Inflammatory macrophage (primary cell): ENCODE measurements at places on chromosomes 3 and 15.

- no peak for DNase-seq
Measured at GRCh38 chr3:160312014-160312624, 86.9 kb downstream of the C3orf80 start.

DNA sequence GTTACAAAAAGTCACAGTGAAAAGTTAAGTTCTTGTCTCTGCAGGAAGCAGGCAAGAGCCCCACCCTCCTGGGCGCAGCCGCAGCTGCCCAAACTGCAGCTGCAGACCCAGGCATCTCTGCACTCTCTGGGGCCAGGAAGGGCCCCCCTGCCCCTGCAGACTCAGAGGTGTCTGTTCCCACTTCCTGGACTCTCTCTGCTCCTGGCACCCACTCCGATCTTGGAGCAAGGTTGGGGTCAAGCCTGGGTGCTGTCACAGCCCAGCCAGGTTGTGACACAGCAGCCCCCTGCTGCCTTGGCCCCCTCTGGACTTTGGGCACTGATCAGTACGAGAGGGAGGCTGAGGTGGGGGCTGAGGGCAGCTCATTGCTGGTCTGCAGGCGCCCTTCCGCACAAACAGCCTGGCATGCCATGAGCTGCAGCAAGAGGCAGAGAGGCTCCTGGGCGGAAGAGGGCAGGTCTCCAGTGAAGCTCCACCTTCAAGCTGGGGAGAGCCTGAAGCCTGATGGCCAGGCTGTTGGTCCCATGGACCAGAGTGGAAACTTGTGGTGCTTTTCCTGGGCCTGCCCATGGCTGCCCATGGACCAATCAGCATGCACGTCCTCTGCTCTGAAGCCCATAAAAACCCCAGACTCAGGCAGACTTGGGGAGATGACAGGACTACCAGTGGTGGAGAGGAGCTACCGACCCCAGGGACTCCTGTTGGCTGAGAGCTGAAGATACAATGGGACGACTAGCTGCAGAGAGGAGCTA, 42.9 kb upstream of the LRRFIP2 start:
- DNase-seq = no peak

- no peak for DNase-seq
Measured at GRCh38 chr3:73602170-73602569, 22.6 kb downstream of the PDZRN3 start.

DNA sequence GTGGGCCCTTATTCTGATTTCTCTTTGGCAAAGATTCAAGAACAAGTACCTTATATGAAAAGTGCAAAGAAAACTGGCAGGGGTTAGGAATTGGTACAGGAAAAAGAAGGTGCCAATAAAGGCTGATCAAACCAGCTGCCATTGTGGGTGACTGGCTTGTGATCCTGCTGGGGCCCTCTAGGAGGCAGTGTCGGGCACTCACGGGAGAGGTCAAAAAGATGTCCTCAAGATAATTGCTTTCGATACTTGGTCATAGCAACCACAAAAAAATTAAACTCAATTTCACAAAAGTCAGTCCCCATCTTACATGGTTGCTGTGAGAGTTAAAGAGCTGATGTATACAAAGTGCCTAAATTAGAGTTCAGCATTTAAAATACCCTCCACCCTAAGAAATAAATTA, 31.0 kb upstream of the CAV3 start:
- DNase-seq = no peak

DNA sequence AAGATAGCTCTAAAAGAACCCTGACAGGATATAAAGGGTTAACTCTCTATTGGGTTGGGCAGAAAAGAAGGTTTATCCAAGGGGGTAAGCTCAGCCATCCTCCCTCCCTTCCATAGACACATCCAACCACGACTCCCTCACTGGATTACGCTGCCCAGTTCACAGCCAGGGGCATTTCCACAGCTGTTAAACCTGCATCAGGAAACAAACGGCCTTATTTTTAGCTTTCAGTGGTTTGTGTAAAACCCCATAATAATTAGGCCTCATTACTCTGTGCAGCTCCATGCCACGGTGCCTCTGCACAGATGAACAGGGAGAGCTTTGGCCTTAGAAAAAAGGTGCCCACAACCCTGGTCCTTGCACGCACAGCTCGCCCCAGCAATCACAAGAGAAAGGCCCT, 110.6 kb downstream of the GABRB3 start:
- DNase-seq = no peak

- no peak for DNase-seq
Measured at GRCh38 chr3:174873832-174874657, 14.9 kb downstream of the NAALADL2 start.

- DNase-seq = no peak
Measured at GRCh38 chr15:70524470-70524869, 238.9 kb downstream of the UACA start.

DNA sequence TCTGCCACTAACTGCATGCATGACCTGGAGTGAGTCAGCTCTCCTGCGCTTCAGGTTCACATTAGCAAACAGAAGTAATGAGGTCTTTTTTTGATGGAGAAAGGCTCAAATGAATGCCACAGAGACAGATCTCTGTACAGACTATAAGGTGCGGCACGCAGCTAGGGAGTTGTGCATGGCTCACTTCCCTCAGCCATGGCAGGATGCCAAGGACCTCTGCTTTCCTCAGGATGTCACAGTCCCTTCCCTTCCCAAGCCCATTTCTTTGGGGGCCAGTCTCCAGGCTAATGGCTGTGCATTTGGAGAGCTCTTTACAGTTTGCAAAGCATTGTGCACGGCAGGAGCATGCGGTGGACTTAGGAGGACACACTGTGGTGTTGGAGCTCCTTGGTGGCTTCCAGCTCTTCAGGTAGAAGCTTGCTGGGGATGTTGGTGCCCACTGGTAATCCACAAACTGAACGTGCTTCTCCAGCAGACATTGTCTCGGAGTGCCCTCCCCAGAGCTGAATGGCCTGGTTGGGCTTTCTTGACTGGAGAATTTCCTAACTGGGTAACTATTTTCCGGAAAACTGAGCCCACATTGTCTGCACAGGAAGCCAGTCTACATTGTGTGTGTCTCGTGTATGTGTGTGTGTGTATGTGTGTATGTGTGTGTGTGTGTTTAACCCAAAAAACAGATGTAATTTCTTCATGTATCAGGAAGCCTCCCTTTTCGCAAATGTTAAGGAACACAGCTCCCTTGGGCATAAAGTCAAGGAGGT, 172.5 kb upstream of the TLE3 start:
- DNase-seq = peak; percentile 73

GRCh38 chr3:53303549-53303948, 43.8 kb downstream of the DCP1A start:
- DNase-seq = no peak

- DNase-seq = peak; percentile 67
Measured at GRCh38 chr3:186821429-186822387, 15.4 kb upstream of the RFC4 start.

DNA sequence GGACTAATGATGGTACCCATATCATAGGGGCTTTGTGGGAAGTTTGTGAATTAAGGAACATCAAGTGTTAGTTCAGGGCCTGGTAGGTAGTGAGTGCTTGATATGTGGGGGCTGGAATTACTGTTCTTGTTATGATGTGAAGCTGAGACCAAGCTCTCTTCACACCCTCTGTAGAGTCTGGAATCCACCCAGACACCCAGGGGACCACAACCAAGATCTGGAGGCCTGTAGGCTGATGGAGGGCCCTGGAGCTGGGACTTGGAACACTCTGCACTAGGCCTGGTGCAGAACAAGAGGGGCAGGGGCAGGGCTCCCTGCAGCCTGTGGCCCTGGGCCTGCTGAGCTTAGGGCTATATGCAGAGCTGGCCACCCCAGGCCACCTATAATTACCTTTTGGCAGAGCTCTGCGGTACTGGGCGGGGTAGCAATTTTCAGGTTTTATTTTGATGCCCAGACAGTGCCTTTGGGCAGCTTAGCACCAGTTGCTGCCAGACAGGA, 13.1 kb upstream of the PRKCD start:
- DNase-seq = no peak

GRCh38 chr3:67765575-67765974, 111.2 kb upstream of the SUCLG2 start:
- DNase-seq = no peak
